ENCODE measurements at places on chromosomes 2 and 18.

DNA sequence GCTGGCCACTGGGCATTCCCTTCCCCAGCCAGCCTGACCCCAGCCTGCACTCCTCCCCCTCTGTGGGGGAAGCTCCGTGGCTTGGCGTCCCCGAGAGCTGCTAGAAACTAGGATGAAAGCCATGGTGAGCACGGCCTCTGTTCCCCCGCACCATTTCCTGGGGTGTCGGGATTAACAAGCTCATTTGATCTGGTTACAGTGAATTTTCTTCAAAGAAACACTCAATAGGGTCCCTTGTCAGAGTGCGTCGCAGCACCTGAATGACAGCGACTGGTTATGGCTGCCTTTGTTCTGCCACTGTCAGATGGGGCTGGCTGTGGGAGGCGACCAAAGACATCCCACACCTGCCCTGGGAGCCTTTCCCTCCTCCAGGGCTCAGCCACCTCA is 7.7 kb upstream of the ALPI start:
- no peak for DNase-seq

DNA sequence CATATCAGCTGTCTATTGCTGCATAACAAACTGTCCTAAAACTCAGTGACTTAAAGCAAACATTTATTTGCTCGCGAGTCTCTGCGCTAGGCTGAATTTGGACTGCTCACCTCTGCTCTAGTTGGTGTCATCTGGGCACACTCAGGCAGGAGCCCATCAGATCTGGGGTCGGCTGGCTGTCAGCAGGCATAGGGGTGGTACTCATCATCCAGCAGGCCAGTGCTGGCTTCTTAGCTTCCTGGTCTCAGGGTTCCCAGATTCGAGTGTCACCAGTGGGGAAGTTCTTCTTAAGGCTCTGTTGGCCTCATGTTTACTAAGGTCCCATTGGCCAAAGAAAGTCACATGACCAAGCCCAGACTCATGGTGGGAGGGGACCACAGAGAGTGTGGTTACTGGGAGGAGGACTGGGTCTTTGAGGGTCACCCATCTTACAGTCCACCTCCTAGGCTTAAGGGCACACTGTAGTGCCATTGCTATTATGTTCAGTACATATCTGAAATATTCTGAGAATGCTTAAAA is 71.6 kb upstream of the ATG16L1 start:
- DNase-seq: no peak

DNA sequence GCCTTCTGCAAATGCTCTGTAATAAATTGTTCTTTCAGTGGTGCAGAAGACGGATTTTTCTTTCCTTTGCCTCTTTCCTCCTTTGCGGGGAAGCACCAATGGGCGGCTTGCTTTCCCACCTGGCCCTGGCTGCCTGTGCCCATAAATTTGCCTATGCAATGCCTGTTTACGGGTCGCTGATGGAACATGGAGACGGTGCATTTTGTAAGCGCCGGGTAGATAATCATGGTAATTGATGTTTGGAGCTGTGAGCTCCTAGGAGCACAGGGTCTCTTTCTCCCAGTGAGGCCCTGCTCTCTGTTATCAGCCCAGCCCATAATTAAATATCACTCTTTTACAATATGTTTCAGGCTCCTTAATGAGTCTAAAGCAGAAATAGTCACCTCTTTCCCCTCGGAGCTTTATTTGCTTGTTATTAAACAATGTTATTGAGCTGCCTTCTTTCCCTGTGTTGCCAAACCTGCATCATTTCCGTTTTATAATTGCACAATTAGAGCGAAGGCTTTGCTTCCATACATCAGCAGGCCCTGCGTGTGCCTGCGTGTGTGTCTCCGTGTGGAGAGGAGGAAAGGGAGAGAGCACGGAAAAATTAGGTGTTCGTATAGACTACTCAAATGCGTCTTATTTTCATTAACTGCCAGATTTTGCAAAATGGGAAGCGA is 437.4 kb upstream of the POU3F3 start:
- no peak for DNase-seq

DNA sequence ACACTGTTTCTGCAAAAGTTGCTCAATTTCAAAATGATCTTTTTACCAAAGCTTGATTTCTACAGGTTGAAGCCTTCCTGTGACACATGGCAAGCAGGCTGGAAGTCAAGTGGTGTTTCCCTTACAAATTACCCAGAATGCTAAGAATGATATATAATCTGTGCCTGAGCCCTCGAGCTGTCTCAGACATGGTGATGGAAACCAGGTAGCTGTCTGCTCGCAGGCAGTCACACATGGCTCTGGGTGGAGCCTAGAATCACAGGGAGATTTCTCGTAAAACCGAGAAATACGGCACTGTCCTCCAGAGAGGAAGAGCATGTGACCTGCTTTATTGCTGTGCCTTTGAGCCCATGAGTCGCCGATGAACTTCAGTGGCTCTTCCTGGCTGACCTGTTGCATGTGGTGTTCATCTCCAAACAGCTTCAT is 392.9 kb downstream of the ZNF521 start:
- no peak for DNase-seq

GRCh38 chr18:48662011-48662661 is 123.3 kb downstream of the CTIF start:
- DNase-seq: no peak

DNA sequence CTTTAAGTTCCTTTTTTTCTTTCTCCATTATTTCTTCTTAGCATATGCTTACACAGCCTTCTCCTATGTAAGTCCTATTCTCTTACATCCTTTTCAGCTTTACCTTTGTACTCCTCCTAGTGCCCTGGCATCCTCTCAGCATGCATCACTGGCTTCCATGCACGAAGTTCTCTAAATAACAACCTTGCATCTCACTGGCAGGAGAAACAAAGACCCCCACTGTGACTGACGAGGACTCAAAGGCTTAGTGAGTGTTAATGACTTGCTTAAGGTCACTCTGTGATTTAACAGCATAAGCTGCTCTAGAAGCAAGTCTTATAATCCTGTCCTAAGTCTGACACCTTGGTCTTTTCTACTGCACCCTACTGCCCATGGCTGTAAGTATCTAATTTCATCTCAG is 1236.0 kb upstream of the CELF4 start:
- no peak for DNase-seq

DNA sequence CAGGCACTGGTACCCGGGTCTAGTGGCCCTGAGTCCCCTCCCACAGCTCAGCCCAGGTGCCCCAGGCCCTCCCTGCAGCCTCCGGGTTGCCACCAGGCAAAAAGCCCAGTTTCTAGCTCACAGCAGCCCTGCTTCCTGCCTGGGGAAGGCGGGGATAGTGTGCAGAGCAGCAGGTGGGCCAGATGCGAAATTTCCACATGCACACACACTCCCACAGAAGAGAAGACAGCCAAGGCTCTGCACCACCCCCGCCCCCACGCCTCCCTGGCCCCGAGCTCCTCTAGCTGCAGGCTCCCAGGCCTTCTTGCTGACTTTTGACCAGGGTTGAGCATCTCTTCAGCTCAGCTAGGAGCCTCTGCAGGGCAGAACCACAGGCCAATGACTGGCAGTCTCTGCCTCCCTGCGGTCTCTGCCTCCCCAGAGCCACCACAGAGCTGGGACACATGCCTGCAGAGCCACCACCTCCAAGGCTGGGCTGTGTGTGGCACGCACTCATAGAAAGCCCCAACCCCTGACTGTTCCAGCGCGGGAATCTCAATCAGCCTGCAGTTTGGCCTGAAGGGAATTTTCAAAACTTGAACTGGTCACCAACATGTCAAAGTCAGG is 7.2 kb downstream of the SLC66A2 start:
- no peak for DNase-seq

DNA sequence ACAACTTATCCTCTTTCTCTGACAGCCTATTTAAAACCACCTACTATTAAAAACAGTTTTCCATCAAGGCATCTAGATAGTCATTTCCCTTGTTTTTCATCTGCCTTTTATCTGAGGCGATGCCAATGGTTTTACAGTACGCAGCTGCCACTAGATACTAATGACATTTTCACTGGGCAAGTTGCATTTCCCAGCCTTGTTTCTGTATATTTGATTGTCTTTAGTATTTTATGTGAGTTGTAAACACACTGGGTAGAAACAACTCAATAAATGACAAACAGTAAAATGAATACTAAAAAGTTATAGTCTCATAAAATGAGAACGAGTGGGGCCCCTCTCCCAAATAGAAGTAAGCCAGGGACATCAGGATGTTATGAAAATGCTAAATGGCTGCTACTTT is 8.9 kb upstream of the DARS1 start:
- no peak for DNase-seq

DNA sequence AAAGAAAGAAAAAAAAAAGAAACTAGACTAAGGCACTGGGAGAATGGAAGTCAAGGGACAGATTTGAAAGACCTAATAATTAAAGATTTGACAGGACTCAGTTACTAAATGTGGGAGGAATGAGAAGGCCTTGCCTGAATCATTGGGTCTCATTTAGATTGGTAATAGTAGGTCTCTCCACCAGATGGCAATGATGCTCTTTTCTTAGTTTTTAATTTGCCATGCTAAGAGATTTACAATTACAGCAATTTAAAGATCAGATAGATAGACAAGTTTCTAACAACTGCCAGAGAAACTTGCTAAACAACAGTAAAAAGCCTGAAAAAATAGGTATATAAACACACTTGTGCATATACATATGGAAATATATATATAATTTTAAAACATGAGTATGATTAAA is 153.0 kb downstream of the TMEM247 start:
- no peak for DNase-seq

GRCh38 chr18:76479351-76480238 is 15.4 kb downstream of the ZNF516 start:
- no peak for DNase-seq

- DNase-seq: no peak
Measured at GRCh38 chr2:98748292-98749065, 17.5 kb upstream of the MGAT4A start.

DNA sequence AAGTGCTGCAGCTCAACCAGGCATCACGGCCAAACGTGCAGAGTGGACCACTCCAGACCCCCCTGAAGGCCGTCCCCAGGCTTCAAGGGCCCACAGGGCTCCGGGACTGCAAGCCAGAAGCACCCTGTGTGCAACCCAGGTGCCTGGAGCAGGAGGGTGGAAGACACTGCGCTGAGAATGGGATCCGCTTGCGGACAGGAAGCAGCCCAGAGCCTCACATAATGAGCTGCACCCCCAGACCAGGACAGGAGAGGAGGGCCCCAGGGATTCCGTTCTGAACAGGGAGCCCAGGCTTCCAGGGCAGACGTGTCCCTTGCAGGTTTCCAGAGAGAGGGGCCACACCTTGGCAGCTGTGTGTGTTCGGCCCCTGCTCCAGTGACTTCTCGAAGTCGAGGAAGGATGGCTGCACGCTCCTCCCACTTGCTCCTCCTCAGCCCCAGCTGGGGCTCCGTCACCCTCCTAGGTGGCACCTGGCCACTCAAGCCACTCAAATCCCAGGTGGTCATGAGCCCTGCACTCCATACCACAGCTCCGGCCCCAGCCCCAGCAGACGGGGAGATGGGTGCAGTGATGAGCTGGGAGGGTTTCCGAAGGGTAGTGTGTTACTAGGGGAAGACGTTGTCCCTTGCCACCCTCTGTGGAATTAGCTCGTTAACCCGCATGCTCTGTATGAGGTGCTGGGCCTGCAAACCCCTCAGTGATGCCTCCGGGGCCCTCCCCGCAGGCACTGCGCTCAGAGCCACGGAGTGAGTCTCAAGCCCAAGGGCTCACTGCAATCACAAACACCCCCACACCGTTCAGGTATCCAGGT is 79.2 kb downstream of the NDUFA10 start:
- no peak for DNase-seq

DNA sequence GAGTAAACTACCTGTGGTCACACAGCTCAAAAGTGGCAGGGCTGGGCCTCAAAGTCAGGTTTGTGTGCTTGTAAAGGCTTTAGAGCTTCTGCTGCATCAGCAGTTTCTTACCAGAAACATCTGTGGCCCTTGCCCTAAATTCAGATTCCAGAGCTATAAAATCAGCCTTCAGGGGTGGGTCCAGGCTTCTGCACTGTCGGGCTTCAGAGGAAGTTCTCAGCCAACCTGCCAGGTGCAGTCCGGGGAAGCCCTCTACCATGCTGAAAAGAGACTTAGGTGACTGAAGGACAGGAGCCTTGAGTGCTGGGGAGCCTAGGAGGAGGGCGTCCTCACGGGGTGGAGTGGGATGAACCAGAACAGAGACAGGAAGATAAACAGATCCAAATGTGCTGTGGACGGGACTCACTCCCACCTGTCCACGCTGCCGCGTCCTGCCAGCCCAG is 69.9 kb upstream of the HS6ST1 start:
- DNase-seq: no peak

GRCh38 chr2:61117534-61117933 is 44.5 kb upstream of the C2orf74 start:
- no peak for DNase-seq

DNA sequence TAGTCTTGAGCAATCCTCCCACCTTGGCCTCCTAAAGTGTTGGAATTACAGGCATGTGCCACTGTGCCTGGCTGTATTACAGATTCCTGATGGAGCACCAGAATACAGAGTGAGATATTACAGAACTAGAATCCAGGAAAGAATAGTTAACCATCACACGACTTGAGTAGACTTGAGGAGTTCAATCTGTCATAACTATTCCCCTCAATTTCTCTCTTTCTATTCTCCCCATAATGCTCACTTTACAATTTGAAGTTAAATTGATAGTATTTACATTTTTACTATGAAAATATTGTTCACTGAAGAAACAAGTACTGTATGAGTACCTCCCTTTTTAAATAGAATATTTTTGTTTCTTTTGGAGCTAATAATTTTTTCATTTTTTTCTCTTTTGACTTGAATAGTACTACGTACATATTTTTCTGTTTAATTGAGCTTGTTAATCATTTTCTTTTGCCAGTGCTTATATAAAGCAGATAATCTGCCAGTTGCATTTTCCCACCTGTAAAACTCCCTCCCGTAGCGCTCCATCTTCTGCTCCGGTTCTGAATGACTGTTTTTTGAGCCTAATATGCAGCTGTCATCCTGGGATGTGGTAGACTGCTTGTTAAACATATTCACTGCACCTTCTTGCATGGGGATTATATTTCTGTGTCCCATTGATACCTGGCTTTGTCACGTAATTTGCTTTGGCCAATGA is 105.5 kb downstream of the MYCN start:
- no peak for DNase-seq

- DNase-seq: no peak
Measured at GRCh38 chr2:113053666-113054065, 999 bp upstream of the IL36B start.

DNA sequence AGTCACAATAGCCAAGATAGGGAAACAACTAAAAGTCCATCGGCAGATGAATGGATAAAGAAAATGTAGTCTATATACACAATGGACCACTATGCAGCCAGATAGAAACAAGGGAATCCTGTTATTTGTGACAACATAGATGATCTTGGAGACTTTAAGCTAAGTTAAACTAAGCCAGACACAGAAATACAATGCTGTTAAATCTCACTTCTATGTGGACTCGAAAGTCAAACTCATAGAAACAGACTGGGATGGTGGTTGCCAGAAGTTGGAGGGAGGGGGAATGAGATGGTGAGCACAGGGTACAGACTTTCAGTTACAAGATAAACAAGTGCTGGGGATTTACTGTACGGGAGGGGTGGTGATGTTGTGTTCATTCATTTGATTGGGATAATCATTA is 5.4 kb upstream of the CNDP1 start:
- no peak for DNase-seq
